ENCODE measurements at places on chromosomes 2 and 18.

GRCh38 chr2:20446917-20447436 is at the start of gene RHOB:
TSS of gene RHOB (plus strand) at chr2:20447074. CDS start at chr2:20447466, 392 bp downstream.
- peak; percentile 76 for DNase-seq

- DNase-seq = no peak
These were observed 31.8 kb downstream of the SLC9A4 start for GRCh38 chr2:102504833-102505232.

DNA sequence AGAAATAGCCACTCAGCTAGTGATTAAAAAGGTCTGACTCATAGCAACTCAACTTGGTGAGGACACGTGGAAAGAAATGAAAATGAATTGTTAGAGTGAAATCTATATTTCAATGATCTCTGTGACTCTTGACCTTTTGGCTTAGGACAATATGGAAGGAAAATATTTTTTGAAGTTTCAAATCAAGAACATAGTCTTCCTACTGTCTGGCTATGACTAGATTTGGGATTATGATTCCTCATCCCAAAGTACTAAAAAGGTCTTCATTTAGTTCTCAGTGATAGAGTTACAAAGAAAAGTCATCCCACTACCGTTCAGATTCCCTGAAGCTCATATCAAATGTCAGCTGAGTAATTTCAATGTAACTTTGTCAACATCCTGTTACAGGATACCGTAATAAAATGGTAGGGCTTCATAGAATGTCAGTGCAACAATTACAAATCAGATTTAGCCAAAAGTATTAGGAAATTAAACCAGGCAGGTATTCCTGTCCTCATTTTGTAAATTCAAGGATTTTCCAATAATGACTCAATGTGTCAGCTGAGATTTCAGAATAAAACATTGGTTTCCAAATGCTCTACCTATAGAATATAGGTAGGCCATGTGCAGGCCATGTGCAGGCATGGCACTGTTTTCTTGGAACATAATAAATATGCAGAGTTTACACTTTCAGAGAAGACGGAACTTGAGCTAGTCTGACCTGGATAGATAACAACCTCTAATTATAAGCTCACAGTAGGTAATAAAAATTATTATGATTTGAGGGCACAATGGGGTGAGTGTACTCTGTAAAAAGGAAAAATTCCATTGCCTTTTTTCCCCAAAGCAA is 36.0 kb downstream of the ANKRD29 start:
- no peak for DNase-seq

GRCh38 chr2:196502386-196502785 is 137.1 kb upstream of the CCDC150 start:
- no peak for DNase-seq

DNA sequence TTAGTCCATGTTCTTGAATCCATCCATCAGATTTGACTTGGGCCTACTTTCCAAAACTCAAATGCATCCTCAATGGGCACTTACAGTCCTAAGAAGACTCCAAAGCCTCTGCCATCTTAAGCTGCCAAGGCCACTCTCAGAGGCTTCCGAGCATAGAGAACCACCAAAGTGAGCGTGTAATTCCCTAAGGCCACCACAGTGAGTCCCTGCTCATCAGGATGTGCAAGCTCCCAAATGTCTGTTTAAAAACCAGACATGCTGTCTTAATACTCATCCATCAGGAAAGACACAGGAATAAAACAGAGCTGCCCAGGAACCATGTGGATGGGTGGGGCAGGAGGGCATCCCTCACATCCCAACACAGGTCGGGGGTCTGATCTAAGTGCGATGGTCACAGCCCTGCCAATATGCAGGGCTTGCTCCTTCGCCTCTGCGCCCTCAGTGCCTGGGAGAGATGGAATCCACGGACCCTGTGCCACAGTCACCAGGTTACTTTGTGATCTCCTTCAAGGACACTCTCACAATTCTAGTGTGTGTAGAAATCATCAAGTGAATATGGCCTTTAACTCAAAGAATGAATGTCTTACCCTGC is 80.4 kb downstream of the POLR1A start:
- DNase-seq = no peak

GRCh38 chr18:48699761-48700160 is 160.9 kb downstream of the CTIF start:
- no peak for DNase-seq

GRCh38 chr2:222319586-222320435 is 21.0 kb upstream of the PAX3 start:
- DNase-seq = no peak

DNA sequence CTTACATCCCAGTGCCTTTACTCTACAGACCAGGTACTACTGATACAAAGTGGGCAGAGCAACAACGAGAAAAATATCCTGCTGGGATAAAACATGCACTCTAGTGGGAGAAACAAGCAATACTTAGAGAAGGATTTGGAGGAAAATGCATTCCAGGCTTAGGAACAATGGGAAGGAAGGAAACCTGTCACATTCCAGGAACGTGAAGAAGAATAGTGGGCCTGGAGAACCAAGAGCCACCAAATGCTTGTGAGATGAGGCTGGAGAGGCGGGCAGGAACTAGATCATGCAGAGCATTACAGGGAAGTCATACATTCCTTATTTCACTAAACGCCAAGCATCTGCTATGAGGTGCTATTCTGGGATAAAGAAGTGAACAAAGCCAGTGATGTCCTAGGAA is 342.3 kb downstream of the DCC start:
- no peak for DNase-seq

GRCh38 chr2:140714586-140714985 is 1416.2 kb downstream of the LRP1B start:
- DNase-seq = no peak

- DNase-seq = no peak
These were observed 533 bp downstream of the DHX57 start for GRCh38 chr2:38875227-38875575.

GRCh38 chr2:27806311-27807059 is 35.0 kb downstream of the MRPL33 start:
- DNase-seq = no peak

All from stimulated activated CD8-positive, alpha-beta memory T cell treated with anti-CD3 and anti-CD28 coated beads, Interleukin-4, amount 100 ng/mL, for 1 hour (primary cell).